ENCODE measurements at places on chromosomes 5 and 9. TPM values are rescaled to one million over a fixed set of nuclear protein-coding genes. Genes with fewer than 3 reads are reported as not detected.

NOXA1 gene
- 8.0 TPM for polyA plus RNA-seq

COL27A1 gene
- 0.45 TPM for polyA plus RNA-seq

TPRN gene
- polyA plus RNA-seq = 74.8 TPM

GABRG2 gene
- polyA plus RNA-seq = not detected

IL11RA gene
- 40.0 TPM for polyA plus RNA-seq

NPR3 gene
- polyA plus RNA-seq = 0.79 TPM

LIFR gene
- 0.81 TPM for polyA plus RNA-seq

ADAMTS2 gene
- polyA plus RNA-seq = 1.4 TPM

TCOF1 gene
- polyA plus RNA-seq = 29.7 TPM

SLC6A3 gene
- not detected for polyA plus RNA-seq

C5orf58 gene
- polyA plus RNA-seq = not detected

LRRC70 gene
- polyA plus RNA-seq = 4.9 TPM

CAMK2A gene
- 0.46 TPM for polyA plus RNA-seq

KCNV2 gene
- polyA plus RNA-seq = not detected

ADRA1B gene
- 0.45 TPM for polyA plus RNA-seq

FREM1 gene
- polyA plus RNA-seq = 16.9 TPM

LHX3 gene
- not detected for polyA plus RNA-seq

DNAJC18 gene
- 3.8 TPM for polyA plus RNA-seq

WDR31 gene
- polyA plus RNA-seq = 1.6 TPM

TAF1L gene
- polyA plus RNA-seq = 0.03 TPM

QRFP gene
- polyA plus RNA-seq = not detected

JAKMIP2 gene
- 0.22 TPM for polyA plus RNA-seq

ZNF300 gene
- 5.0 TPM for polyA plus RNA-seq

NRG2 gene
- 0.55 TPM for polyA plus RNA-seq

ACOT12 gene
- 0.31 TPM for polyA plus RNA-seq

FAM151B gene
- 1.1 TPM for polyA plus RNA-seq

ANKRD31 gene
- polyA plus RNA-seq = 0.06 TPM

TSLP gene
- polyA plus RNA-seq = 0.81 TPM

TAF11L10 gene
- not detected for polyA plus RNA-seq

IDNK gene
- 73.4 TPM for polyA plus RNA-seq
